ENCODE measurements at places on chromosomes 1 and 21.

DNA sequence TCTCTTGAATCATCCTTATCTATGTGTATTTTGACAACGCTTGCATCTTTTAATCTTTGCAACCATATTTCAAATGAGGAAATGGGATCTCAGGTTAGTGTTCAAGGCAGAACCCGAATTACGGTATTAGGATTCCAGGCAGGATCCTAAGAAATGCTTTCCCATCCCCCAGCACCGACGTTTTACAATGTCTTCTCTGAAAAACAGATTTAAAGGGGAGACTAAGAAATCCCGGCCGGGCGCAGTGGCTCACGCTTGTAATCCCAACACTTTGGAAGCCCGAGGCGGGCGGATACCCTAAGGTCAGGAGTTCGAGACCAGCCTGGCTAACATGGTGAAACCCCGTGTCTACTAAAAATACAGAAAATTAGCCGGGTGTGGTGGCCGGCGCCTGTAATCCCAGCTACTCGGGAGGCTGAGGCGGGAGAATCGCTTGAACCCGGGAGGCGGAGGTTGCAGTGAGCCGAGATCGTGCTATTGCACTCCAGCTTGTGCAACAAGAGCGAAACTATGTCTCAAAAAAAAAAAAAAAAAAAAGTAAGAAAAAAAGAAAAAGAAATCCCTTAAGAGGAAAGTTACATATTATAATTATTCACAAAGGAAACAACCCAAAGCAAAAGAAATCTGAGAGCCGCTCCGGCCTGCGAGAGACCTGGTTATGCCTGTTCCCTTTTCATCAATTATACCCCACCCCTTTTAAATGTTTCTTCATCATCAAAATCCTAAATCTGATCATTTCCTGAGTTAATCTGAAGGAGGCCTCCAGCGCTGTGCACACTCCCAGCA, 801 bp upstream of the GORAB start:
- no peak for DNase-seq

GRCh38 chr1:23417570-23417969, 7.0 kb downstream of the TCEA3 start:
- no peak for DNase-seq

- DNase-seq = no peak
Measured at GRCh38 chr21:46421191-46421750, 37.4 kb upstream of the DIP2A start.

DNA sequence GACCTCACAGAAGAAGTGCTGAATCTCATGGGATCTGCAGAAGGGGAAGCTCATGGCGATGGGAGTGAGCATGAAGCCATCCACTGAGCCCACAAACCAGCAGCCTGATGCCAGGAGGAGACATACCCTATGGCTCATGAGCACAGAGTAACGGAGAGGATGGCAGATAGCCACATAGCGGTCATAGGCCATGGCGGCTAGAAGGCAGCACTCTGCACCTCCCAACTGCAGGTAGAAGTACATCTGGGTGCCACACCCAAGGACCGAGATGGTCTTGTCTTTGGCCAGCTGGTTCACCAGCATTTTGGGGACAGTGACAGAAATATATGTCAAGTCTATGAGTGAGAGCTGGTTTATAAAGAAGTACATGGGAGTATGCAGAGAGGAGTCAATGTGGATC, 4.3 kb downstream of the OR2T10 start:
- no peak for DNase-seq

GRCh38 chr1:225737161-225737560, 40.5 kb upstream of the SRP9 start:
- no peak for DNase-seq

- DNase-seq = no peak
Measured at GRCh38 chr21:34008618-34009017, 64.8 kb upstream of the MRPS6 start.

GRCh38 chr1:16276302-16277030, 39.5 kb upstream of the CPLANE2 start:
- DNase-seq = no peak

GRCh38 chr1:41354956-41355355, 6.3 kb upstream of the FOXO6 start:
- no peak for DNase-seq

- no peak for DNase-seq
Measured at GRCh38 chr1:246503341-246503740, 3.7 kb downstream of the SMYD3 start.

GRCh38 chr1:247281001-247281574, 25.2 kb downstream of the VN1R5 start:
- DNase-seq = no peak

DNA sequence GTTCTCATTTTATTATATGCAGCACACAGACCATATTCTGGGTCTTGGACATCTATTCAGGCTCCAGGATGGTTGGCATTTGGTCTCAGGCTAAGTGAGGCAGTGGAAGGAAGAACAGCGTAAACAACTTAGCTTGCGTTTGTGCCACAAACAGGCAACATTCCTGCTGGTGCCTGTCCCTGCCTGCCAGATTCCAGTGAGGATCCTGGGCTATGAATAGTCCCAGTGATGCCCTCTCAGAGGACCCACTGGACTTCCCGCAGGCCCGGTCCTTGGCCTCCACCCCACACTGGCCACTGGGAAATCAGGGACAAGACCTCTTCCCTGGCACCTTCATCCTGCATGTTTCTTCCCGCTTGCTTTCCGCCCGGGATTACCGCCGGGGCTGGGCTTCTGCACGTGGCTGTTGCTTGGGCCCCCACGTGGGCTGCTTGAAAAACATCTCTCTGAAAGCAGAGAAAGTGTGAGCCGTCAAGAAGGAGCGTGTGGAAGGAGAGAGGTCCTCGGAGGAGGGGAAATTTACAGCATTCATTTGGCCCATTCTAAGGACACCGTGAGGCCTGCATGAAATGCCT, 145.1 kb upstream of the WNT4 start:
- DNase-seq = no peak

DNA sequence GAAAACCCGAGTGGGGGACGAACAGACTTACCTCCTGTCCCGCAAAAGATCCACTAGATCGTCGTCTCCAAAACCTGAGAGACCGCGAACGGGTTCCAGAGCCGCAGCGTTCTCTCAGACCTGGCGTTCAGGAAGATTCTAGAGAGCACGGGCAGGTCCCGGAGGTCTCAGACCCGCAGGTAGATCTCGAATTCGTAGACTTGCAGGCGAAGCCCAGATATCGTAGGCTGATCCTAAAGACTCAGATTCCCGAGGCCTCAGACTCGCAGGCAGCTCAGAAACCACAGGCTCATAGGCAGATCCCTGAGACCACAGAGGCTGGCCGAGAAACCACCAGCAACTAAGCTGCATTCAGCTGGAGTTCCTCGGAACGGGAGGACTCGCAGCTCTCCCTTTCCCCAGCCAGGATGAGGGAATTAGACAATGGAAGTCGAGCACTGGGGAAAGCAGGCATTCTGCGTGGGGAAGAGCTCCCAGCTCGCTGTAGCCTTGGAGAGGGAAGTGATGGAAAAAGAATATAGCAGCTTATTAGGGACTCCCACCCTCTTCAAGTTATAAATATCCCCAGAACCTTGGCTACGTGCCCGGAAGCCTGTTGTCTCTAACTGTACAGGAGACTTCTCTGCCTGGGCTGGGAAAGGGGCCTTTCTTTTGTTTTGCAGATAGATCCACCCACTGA, at the start of gene ZNF436:
Gene ZNF436, minus strand, starts transcription at position 502 of the 679 bp plus-strand sequence. CDS start 1,831 bp downstream, outside the sequence.
- DNase-seq = peak; percentile 60

- DNase-seq = no peak
Measured at GRCh38 chr1:209772126-209772525, 12.2 kb downstream of the C1orf74 start.

DNA sequence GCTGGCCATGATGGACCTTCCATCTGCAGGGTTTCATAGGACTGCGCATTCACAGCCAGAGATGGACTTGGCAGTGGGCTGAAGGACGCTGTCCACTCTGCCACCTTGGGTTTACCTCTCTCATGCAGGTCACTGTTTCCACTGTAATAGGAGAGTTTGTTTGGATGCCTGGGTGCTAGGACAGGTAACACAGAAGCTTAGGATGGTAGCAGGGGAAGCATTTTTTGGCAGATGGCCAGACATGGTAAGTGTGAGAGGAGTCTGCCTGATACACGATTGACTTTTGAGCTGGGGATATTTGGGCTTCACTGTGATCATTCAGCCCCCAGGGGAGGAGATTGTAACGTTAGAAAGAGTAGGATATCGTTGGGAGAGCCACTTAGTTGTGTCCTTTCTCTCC, 11.8 kb downstream of the PSEN2 start:
- DNase-seq = no peak

- DNase-seq = no peak
Measured at GRCh38 chr1:63663873-63664272, 70.7 kb downstream of the PGM1 start.
